ENCODE measurements at places on chromosomes 5 and 9.

DNA sequence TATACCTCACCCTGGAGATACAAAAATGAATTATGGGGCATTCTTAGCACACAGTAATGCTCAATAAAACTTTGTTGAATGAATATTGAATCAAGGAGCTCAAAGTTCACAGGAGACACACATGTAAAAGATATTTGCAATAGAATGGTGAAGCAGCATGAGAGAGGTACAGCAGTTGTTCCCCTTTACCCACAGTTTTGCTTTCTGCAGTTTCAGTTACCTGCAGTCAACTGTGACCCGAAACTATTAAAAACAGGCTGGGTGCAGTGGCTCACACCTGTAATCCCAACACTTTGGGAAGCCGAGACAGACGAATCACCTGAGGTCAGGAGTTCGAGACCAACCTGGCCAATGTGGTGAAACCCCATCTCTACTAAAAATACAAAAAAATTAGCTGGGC lies 2.4 kb upstream of the OR5C1 start:
- DNase-seq: no peak

DNA sequence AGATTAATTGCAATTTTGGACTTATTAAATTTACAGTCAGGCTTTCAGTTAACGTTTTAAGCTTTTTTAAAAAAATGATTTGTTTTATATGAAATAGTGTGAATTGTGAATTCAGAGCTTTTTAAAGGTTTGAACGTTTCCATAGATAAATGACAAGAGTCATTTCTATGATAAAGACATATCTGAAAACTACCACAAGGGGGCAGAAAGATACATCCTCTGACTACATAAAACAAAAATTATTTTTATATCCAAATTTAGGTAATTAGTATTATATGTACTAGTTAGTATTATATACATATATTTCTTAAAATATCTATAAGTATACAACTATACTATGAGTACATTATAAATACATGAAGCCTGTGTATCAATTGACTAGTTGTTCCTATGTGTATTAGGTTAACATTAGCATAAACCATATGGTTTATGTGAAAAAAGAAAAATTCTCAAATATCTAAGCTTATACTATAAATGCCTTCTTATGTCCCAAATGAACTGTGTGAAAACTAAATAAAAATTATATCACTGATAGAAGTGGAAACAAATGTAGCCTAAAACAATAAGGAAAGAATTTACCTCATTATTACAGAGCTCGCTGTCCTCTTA lies 155.2 kb downstream of the MEF2C start:
- no peak for DNase-seq

- DNase-seq: peak; percentile 26
These were observed 235.6 kb downstream of the ELAVL2 start for GRCh38 chr9:23590276-23591000.

DNA sequence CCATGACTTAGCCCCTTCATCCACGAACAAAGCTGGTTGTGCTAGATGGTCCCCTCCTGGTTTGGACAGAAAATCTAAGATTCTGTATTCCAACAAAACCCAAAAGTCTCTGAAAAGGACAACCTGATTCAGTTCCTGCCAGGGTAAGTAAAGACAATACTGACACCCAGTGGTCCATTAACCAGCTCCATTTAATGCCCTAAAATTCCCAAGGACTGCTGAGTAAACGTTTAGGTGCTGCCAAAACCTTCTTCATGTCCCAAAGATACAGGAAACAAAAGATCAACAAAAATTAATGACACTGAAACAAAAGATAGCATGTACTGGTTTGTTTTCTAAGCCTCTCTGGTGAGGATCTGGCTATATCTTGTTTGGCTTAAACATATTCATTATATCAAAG lies 25.3 kb upstream of the PPP1R2B start:
- DNase-seq: peak; percentile 41

DNA sequence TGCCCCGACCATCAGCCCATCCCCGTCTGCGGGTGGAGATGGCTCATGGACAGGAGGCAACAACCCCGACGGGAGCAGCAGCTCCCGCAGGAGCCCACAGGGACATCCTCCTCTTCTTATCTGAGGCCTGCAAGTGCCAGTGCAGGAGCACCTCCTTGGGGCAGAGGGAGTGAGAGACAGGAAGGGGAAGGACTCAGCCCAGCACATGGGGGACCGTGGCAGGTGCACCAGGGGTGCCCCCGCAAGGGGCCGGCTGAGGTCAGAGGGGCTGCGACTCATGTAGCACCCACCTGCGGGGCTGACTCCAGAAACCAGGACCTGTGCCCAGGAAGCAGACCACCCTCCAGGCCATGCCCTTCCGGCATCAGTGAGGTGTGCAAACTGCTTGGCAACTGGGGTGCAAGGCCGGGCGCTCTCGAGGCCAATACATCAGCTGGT lies 259.8 kb upstream of the ADAMTS16 start:
- no peak for DNase-seq

- DNase-seq: no peak
These were observed 89.9 kb upstream of the PTCH1 start for GRCh38 chr9:95606489-95607350.

- no peak for DNase-seq
These were observed 73.4 kb downstream of the SGCD start for GRCh38 chr5:156400231-156400986.

DNA sequence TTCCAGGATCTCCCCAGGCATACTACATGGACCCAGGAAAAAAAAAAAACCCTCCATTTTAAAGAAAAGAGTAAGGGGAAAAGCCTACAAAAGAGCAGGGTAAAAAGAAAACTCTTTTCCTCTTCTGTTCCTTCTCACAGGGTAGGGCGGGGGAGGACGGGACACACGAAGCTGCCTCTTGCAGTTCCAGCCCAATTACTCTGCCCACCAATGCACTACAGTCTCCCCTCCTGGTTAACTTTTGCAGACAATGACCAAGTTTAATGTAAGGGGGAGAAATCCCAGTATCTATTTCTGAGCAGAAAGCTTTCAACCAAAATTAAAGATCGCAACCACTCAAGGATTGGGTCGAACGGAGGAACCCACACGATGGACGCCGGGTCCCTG lies 1.3 kb downstream of the BRD3 start:
- DNase-seq: no peak

DNA sequence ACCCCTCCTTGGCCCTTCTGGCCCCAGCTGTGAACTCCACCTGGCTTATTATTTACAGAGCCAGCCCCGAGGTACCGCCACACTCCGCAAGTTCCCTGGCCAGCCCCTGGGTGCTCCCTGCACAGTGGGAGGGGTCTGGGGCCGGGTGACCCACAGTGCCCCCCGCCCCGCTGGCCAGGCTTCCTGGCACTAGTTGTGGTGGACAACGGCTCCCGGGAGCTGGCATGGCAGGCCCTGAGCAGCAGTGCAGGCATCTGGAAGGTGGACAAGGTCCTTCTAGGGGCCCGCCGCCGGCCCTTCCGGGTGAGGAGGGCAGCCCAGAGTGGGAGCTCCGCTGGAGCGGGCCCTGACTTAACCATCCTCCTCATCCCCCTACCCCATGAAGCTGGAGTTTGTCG lies 3.9 kb downstream of the MAMDC4 start:
- DNase-seq: no peak

DNA sequence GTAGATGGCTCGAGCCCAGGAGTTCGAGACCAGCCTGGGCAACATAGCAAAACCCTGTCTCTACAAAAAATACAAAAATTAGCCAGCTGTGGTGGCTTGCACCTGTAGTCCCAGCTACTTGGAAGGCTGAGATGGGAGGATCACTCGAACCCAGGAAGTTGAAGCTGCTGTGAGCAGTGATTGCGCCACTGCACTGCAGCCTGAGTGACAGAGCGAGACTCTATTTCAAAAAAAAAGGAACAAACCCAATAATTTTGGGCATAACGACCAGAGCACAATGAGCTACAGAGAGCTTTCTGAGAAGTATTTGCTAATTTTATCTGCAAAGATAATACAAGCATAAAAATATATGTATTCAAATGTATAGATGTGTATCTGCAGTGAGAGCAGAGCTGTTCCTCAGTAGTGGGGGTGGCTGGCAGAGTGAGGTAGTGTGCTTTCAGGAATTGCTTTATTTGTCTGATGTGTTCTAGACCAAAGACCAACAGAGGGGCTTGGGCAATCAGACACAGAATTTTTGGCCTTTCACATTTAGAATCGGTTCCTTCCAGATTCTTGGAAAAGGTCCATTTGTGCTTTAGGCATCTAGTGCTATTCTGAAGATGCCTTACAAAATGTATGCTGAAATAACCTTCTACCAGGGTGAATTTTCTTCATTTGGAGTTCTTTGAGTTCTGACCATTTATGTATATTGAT lies 5.2 kb downstream of the DOCK8 start:
- no peak for DNase-seq

DNA sequence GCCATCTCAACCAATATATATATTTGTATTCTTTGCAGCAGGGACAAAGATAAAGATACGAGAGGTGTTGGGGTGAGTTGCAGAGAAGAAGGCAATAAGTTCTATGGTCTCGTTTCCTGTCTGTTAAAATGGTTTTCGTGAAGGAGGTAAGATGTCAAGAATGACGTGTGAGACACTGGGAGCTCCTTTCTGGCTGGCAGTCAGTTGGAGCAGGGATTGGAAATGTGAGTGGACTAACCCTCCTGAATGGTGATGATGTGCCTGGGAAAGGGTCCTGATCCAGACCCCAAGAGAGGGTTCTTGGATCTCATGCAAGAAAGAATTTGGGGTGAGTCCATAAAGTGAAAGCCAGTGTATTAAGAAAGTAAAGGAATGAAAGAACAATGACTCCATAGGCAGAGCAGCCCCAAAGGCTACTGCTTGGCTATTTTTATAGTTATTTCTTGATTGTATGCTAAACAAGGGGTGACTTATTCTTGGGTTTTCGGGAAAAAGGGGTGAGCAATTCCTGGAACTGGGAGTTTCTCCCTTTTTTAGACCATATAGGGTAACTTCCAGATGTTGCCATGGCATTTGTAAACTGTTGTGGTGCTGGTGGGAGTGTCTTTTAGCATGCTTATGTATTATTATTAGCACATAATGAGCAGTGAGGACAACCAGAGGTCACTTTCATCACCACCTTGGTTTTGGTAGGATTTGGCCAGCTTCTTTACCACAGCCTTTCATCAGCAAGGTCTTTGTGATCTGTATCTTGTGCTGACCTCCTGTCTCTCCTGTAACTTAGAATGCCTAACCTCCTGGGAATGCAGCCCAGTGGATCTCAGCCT lies 53.7 kb downstream of the SPATA31C2 start:
- DNase-seq: peak; percentile 44

GRCh38 chr9:7145361-7146069 lies 387.7 kb downstream of the KDM4C start:
- DNase-seq: no peak

DNA sequence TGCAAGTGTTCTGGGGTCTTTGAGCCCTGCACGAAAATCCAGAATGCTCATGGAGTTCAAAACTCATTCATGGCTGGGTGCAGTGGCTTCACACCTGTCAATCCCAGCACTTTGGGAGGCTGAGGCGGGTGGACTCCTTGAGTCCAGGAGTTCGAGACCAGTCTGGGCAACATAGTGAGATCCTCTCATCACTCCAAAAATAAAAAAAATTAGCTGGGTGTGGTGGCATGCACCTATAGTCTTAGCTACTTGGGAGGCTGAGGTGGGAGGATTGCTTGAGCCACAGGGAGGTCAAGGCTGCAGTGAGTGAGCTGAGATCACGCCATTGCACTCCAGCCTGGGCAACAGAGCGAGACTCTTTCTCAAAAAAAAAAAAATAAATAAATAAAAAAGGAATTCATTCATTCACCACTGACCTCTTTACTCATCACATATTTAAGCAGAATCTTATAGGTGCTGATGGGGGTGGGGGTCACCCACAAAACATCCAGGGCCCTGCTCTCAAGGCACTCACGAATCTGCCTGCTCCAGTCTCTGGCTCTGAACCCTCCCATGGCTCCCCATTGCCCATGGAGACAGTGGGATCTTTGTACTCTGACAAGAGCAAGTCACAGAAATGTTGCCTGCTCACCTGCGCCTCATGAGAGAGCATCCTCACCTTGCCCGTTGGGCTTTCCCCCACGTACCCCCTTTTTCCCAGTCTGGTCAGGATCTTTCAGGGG lies 76.7 kb upstream of the IER5L start:
- DNase-seq: no peak

GRCh38 chr5:160237571-160238093 lies 8.3 kb downstream of the FABP6 start:
- no peak for DNase-seq

DNA sequence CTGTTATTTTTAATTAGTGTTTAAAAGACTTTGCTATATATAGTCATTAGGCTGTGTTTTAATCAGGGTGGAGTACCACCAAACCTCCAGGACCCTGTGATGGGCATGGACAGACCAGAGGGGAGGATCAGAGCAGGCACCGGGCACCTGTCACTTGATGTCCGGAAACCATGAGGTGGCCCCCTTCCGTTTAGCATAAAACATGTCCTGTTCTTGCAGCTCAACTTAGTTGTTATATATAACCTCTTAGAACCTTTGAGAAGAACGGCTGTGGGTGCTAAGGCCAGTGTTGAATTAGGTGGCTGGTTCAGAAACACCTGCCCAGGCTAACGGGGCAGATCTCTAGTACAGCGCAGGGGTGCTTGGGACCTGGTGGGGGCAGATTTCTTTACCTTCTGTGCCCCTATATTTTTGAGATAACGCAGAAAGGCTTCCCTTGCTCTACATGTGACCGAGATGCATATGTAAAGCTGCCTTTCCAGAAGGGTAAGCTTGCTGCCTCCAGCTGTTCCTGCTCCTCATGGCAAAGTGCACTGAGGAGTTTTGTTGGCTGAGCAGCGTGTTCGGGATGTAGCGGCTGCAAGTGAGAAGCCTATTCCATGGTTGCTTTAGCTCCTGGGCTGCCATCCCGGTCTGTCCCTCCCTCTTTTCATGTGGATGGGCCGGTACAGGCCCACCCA lies 255.5 kb downstream of the FANCC start:
- DNase-seq: no peak

DNA sequence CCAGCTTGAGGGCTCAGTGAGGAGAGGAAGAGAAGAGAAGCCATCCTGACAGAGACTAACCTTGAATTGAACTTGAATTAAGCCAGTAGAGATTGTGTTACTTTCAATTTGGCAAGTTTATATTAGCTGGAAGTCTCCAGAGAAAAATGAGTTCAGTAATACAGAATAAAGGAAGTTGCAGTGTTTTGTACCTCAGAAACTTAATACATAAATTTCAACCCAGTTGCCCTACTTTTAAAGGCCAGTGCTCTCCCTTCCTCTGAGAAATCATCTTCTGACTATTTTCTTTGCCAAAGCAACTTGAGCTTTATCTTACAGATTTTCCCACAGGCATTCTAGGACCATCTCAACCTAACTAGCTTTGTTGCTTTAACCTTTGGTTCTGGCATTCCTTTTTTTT lies 231.0 kb upstream of the GAS1 start:
- DNase-seq: no peak

All from femur (tissue), 1 donor.